ENCODE measurements at places on chromosomes 13 and 19.

- DNase-seq = no peak
Observed at GRCh38 chr13:91360246-91360751, 12.8 kb downstream of the MIR17HG start.

- no peak for DNase-seq
Observed at GRCh38 chr13:28540612-28541011, 45.7 kb upstream of the FLT1 start.

GRCh38 chr13:31674051-31674450 is 65.3 kb upstream of the RXFP2 start:
- DNase-seq = no peak

- DNase-seq = no peak
Observed at GRCh38 chr13:64083396-64083795, 2667.7 kb upstream of the PCDH20 start.

DNA sequence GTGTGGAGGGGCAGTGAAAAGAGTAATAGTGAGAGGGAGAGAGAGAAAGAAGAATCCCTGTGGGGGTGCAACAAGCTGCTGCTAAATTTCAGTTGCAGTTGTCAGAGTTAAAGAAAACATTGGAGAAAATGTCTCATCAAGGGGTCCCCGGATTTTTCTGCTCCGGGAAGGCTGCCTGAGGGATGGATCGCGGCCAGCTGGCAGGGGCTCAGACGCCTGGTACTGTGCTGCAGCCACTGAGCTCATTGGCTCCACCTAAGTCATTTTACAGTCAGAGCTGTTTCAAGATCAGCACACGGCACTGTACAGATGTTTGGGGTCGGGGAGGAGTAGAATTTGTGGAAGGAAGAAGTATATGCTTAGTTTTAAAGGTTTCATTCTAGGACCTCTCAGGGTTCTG is 106.2 kb downstream of the SHISA2 start:
- no peak for DNase-seq

DNA sequence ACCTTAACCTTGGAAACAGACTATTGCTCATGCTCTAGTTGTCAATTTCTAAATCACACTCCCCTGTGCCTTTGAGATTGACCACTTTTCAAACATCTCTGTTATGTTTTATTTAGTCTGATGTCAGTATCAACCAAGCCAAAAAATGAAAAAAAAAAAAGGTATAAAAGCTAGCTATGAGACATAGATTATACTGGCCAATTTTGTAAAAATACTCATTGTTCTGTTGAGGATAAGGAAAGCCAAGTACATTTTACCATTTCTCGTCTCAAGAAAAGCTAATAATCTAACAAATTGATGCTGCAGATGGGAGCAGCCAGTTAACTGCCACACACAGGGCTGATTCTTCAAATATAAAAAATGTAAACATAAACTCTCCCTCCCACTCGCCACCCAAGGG is 572.6 kb upstream of the KLF12 start:
- no peak for DNase-seq

DNA sequence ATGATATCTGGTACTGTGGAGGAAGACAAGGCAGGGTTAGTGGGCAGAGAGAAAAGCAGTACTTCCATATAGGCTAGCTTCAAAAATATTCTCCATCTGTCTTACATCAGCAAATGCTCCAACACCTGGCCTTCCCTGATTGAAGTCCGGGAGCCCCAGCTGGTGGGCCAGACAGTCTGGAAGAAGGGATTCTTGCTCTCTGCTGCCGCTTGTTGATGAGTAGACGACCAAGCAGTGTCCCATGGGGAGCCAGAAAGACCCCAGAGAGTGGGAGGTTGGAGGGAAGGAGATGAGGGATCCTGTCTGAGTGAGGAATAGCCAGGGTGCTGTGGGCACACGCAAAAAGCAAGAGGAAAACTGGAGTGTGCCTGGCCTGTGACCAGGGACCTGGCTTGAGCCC is 95.1 kb downstream of the ATP8A2 start:
- DNase-seq = peak; percentile 55

GRCh38 chr19:19167612-19168011 is 2.5 kb downstream of the MEF2B start:
- no peak for DNase-seq

DNA sequence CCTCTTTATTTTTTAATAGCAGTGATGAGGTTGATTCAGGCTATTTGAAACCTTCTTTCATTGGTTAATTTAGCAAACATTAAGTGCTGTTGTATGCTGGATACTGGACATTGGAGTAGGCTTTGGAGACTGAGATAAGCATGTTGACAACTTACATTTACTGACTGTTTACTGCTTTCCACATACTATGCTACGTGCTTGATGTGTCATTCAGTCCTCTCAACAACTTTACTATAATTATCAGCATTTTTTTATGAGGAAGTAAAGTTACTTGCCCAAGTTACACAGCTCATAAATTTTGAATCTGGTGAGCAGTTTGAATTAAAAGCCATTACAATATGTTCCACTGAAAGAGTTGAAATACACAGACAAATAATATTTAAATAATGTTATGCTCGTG is 83.8 kb downstream of the GJA3 start:
- DNase-seq = no peak

DNA sequence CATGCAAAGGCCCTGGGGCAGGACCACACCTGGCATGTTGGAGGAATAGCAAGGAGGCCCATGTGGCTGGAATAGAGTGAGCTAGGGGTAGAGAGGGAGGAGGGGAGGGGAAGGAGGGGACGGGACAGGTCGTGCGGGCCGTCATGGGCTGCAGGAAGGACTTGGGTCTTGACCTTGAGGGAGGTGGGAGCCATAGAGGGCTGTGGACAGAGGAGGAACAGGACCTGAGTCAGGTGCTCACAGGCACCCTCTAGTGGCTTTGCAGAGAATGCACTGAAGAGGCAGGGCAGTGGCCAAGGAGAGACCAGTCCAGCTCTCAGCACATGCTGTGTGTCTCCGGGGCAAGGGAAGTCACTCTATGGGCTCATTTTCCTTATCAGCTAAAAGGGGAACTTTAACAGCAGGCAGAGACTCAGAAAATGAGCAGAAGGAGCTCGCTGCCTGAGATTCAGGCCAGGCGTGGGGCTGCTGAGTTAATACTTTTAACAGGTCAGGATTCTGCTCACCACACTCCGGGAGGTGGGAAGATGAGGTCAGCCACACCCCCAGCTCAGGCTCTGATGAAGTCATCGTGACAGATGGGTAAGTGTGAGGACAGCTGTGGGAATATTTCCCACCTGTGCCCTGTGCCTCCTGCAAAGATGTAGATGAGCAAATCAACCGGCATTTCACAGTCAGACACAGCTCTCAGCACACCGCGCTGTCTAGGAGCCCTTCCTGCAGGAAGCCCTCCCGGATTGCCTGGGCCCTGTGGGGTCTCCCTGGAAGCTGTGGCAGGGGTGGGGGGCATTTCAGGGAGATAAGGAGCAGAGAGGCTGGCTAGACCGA is 6.0 kb upstream of the TNFAIP8L1 start:
- peak; percentile 96 for DNase-seq

- peak; percentile 75 for DNase-seq
Observed at GRCh38 chr13:110471833-110472162, 89.7 kb downstream of the RAB20 start.

DNA sequence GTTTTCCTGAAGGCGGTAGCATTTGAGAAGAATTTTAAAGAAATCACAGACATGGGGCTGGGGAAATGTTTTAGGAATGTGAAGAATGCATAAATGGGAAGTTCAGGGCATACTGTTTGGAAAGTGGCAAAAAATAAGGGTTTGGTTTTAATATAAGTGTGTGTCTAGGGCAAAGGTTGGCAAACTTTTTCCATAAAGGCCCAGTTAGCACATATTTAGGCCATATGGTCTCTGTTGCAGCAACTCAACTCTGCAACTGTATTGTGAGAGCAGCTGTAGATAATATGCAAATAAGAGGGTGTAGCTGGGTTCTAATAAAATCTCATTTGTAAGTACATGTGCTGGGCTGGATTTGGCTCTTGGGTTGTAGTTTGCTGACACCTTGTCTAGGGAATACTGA is 521.9 kb downstream of the DIAPH3 start:
- no peak for DNase-seq

DNA sequence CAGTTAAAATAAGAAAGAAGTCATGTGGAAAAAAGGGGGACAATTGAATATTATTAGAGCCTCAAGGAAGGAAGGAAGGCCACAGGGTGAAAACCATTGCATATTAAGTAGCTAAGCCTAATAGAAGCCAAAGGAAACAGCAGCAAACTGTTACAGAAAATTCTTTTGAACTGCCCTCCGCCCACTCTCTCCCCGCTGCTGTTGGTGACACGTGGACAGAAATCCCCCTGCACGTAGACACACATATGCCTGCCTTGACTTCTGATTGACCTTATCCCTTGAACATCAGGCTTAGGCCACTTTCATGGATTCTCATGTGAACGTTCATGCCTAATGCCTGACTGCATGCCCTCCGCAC is 229.1 kb downstream of the KCNRG start:
- DNase-seq = no peak

DNA sequence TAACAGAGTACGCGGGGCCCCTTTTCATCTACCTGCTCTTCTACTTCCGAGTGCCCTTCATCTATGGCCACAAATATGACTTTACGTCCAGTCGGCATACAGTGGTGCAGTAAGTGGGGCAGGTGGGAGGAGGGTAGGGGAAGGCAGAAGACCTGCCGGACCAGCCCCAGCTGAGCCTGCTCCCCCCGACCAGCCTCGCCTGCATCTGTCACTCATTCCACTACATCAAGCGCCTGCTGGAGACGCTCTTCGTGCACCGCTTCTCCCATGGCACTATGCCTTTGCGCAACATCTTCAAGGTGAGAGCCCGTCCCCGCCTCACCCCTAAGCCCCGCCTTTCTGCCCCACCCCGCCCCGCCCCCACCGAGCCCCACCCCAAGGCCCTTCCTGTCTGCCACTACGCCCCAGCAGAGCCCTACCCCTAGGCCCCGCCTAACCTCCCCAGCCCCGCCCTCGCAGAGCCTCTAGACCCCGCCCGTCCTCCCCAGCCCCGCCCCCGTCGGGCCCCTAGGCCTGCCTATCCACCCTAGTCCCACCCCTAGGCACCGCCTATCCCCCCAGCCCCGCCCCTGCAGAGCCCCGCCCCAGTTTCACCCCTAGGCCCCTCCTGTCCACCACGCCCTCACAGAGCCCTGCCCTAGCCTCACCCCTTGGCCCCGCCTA is 7.7 kb downstream of the NDUFB7 start:
- DNase-seq = peak; percentile 83

DNA sequence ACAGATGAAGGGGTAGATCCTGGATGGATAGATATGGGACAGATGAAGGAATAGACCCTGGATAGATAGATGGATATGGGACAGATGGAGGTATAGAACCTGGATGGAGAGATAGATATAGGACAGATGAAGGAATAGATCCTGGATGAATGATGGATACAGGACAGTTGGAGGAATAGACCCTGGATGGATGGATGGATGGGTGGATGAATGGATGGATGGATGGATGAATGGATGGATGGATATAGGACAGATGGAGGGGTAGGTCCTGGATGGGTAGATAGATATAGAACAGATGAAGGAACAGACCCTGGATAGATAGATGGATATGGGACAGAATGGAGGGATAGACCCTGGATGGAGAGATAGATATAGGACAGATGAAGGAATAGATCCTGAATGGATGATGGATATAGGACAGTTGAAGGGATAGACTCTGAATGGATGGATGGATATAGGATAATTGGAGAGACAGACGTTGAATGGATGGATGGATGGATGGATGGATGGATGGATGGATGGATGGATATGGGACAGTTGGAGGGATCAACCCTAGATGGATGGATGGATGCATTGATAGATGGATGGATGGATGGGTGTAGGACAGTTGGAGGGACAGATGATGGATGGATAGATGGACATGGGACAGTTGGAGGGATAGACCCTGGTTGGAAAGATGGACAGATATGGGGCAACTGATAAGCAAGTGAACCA is 23.3 kb upstream of the EMP3 start:
- no peak for DNase-seq

GRCh38 chr19:40320558-40320935 is 27.6 kb downstream of the C19orf47 start:
- no peak for DNase-seq

GRCh38 chr19:1882089-1882785 is 3.1 kb downstream of the ABHD17A start:
- no peak for DNase-seq

- DNase-seq = peak; percentile 48
Observed at GRCh38 chr13:51453959-51454703, 1.3 kb upstream of the INTS6 start.

- DNase-seq = peak; percentile 66
Observed at GRCh38 chr19:52351512-52351911, 15.5 kb downstream of the ZNF610 start.

- DNase-seq = no peak
Observed at GRCh38 chr13:96996107-96996506, 1.8 kb upstream of the OXGR1 start.

GRCh38 chr13:105406551-105406950 is 1128.9 kb downstream of the EFNB2 start:
- DNase-seq = no peak

DNA sequence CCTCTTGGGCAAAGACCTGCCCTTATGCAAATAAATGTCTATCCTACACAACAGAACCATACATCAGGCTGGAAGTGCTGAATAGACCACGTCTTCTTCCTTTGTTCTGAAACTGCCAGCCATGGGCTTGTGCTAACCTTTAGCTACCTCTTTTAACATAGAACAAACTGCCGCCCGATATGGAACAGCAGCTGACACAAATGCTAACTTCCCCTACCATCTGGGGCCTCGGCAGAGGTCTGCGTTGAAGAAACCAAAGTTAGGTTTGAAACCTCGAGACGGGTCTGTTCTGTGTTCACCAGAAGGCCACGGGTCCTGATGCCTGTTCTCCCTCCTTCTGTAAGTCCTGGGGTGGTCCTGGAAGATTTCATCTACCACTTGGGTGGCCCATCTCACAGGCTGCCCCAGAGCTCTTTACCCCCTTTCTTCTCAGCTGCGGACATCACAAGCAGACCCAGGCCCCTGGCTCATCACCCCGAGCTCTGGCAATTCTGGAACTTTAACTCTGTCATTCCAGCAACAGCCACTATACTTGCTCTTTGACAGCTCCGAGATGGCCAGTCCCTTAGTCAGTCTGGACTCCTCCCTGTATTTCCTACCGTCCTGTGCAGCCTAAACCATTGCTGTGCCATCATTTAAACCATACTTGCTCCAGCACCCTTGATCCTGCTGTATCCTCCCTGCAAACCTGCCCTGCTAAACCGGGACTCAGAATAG is 146.7 kb downstream of the USP12 start:
- DNase-seq = peak; percentile 8

DNA sequence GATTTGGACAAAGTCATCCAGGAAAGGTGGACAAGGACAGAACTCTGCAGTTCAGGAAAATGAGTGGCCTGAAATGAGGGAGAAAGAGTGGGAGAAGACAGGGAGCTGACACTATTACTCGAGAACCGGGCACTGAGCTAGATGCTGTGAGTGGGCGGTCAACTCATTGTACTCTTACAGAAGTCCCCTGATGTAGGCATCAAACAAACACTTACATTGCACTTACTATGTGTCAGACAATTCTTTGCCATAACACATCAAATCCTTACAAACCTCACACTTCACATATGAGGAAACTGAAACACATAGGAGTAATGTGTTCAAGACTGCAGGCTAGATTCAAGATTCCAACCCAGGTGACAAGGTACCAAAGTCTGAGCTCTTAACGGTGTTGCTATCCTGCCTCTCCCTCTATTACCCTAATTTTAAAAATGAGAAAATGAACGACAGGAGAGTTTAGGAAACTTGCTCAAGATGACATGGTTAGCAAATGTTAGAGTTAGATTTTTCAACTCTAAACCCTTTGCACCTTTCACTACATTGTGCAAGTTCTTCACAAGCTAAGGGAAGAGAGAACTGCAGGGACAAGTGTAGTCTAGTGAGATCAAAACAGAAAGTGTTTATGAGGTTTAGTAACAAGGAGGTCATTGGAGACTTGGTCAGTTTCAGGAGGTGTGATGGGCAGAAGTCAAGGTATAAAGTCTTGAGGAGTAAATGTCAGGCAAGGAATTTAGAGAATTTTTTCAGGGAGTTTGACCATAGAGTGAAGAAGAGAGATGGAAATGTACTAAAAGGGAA is 4.9 kb upstream of the MEDAG start:
- no peak for DNase-seq

Measured in WERI-Rb-1 (cell line).